ENCODE measurements at places on chromosomes 1 and 21.

DNA sequence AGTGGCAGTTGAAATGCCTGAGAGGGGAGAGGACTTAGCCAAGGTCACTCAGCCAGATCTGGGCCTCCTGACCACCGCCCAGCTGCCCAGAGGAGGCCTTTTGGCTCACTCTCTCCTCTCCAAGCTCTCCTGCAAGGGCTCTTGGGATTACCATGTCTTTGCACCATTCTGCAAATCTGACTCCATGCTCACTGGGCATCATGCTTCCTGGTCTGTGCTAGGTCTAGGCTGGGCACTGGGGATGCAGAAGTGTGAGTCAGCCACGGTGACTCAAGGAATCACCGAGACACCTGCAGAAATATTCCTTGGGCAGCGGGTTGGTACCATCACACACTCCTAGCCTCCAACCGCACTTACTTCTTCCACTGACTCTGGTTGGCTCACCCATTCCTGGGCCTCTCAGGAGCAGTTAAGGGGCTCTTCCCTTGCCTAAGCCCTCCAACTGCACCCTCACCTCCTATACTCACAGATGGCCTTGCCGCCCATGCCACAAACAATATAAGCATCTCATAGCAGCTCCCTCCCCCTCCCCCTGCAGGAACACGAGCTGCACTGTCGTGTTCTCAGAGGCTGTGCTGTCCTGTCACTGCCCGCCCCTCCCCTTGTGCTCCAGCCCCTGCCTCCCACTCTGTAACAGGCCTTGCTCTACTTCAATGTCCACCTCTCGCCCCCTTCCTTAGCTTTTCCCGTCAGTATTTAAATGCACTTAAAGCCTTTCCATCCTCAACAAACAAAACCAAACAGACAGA is 34.8 kb downstream of the CDCP2 start:
- DNase-seq: no peak

- no peak for DNase-seq
Measured at GRCh38 chr1:156336242-156336641, 1.9 kb downstream of the CCT3 start.

DNA sequence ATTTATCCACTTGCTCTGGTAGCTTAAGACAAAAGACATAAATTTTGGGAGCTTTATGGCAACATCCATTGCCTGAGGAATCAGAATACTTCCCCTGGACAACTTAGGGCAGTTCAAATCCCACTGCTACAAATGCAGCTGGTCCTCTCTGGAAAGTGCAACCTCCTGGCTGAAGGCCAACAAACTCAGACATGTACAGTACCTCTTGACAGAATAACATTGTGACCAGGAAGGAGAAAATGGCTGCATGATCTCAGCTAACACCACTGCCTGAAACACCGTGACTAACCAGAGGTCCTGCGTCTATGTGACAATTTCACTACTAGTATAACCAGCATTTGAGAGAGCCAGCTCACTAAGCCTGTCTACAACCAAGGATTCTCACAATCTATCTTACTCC is 218.9 kb downstream of the CRB1 start:
- no peak for DNase-seq

DNA sequence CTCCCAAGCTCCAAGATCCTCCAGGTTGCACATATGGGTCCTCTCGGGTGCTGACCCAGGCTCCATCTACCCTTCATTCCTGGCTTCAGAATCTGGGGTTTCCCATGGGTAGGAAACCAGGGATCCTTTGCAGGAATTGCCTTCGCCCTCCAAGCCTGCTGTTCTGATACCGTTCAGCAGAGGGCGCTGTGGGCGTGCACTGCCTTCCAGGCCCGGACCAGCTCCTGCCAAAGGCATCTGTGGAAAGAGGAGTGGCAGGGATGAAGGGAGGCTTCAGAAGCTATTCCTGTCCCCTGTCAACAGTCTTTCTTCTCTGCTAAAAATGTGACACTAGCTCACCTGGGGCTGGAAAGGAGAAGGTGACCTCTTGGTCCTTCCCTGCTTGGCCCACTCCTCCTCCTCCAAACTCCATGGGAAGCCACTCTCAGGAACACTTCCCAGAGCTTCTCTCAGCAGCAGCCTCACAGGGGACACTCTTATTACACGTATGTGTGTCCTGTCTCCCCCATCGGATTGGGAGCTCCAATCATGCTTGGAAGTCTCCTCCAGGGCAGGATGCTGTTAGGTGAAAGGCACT is 71.2 kb downstream of the VWA5B1 start:
- DNase-seq: no peak

DNA sequence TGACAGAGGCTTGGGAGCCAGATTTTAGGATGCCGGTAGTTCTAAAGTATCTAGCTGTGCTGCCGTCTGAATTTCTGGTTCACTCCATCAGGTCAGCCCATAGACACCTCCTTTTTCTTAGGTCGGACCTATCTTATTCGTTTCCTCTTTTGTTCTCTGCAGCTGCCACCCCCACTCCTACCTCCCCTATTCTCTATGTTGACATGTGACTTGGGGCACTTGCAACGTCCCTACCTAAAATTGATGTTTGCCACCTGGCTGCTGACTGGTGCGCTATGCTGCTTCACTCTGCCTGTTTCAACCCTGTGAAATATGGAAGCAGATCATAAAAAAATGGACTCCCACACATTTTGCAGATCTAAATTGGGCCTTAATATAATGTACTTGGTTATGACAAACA is 55.3 kb downstream of the PBX1 start:
- DNase-seq: no peak

DNA sequence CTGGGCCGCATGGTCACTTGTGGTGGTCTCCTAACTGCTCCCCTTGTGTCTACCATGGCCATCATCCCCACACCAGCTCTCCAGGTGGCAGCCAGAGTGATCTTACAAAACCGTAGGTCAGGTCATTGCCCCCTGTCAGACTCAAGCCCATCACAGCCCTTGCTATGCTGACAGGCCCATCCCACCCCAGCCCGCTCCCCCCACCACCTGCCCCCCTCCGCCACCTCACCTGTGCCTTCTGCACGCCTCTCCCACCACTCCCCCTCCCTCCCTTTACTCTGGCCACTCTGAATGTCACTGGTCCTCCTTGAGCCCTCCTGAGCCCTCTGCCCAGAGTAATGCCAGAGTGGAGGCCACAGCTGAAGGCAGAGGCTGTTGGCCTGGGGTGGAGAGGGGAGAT is 28.5 kb downstream of the TEX35 start:
- DNase-seq: no peak

GRCh38 chr1:12480041-12480440 is 138.0 kb downstream of the DHRS3 start:
- DNase-seq: no peak

DNA sequence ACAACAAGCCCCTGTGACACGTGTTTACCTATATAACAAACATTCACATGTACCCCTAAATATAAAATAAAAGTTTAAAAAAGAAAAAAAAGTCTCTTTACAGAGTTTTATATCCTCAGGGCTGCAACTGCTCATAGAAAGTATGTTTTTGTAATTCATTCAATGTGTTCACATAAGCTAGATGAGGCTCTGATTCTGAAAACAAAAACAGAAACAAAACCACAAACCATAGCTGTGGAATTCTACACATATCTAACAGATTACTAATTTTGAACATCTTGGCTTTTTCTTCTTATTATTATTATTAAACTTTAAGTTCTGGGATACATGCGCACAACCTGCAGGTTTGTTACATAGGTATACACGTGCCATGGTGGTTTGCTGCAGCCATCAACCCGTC is 579.6 kb upstream of the ZRANB2 start:
- no peak for DNase-seq

- DNase-seq: no peak
Measured at GRCh38 chr1:9273177-9273576, 19.5 kb upstream of the SPSB1 start.

DNA sequence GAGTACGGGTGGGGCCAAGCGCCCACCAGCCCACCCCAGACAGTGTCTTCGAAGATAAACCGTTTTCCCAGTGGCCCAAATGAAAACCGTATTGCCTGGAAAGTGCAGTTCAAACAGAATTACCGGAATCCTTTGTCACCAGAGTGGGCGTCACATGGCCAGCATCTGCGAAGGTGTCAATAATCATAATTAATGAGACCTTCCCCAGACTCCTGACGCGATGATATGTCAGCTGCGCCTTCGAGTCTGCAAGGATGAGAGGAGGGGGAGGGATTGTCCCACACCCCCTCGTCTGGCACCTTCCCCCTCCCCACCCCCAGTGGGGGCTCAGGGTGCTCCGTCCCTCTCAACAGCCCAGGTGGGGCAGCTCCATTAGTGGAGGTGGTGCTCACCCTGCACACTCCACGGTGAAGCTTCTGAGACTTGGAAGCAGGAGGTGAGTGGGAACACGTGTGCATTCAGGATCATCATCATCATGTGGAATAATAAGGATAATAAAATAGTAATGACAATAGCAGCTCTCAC is 215.1 kb downstream of the PTPRU start:
- DNase-seq: no peak

- DNase-seq: no peak
Measured at GRCh38 chr1:13996334-13996733, 296.3 kb downstream of the PRDM2 start.

- DNase-seq: no peak
Measured at GRCh38 chr1:173823781-173824314, 625 bp upstream of the DARS2 start.

GRCh38 chr1:57311006-57311405 is 112.9 kb downstream of the DAB1 start:
- no peak for DNase-seq

GRCh38 chr1:97073169-97073568 is 351.6 kb downstream of the PTBP2 start:
- DNase-seq: no peak

- no peak for DNase-seq
Measured at GRCh38 chr1:245715970-245716369, 561.2 kb downstream of the KIF26B start.

- no peak for DNase-seq
Measured at GRCh38 chr1:10920063-10920626, 92.3 kb upstream of the TARDBP start.

- no peak for DNase-seq
Measured at GRCh38 chr1:103790172-103790571, 40.5 kb downstream of the AMY1C start.

DNA sequence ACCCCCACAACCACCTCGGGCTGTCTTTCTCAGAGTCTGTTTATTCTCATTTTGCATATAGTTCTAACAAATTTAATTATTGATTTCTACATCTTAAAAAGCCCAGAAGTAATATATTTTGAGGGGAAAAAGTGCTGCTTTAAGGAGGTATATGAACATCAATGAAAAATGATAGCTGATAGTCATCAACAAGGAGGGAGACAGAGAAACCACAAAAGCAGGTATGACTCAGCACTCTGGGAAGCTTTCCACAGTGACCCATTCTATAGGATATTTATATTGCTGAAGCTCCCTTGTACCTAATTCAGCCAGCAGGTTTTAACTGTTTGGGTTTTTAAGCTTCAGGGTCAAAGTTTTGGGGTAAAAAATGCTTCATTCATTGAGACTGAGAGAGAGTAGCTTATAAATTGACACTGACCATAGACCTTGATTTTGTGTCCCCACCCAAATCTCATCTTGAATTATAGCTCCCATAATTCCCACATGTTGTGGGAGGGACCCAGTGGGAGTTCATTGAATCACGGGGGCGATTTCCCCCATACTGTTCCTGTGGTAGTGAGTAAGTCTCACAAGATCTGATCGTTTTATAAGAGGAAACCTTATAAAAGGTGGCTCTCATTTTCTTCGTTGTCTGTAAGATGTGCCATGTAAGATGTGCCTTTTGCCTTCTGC is 27.4 kb downstream of the VANGL1 start:
- DNase-seq: no peak

DNA sequence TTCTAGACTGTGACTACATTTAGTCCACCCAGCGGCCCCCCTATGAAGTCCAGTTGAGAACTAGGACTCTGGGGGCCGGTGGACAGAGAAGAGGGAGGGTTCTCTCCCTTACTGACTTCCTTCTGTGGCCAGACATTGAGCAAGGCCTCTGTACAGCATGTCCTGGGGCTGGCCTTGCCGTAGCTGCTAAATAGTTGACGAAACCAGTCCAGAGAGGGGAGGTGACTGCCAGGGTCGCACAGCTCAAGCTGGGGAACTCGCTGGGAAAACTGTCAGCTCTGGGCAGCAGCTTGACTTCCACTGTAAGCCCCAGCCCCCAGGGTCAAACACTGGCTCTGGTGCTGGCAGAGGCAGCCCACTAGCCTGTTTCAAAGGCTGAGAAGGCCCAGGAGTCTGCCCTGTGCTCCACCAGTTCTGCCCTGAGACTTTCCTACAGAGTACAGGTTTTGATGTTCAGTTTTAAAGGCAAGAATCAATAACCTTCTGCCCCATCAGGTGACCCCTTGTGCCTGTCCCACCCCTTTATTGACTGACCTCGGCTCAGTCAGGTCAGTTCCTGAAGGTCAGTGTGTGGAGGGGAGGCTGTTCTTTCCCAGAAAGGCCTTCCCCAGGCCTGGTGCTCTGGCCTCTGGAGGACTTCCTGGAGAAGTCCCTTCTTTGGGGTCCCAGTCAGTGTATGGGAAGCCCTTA is 14.1 kb downstream of the PCSK9 start:
- no peak for DNase-seq

- peak; percentile 22 for DNase-seq
Measured at GRCh38 chr1:163730411-163730821, 408.7 kb downstream of the NUF2 start.

- no peak for DNase-seq
Measured at GRCh38 chr1:56229186-56229585, 350.2 kb downstream of the PLPP3 start.

GRCh38 chr1:179101566-179101965 is 19.7 kb downstream of the TOR3A start:
- DNase-seq: no peak

DNA sequence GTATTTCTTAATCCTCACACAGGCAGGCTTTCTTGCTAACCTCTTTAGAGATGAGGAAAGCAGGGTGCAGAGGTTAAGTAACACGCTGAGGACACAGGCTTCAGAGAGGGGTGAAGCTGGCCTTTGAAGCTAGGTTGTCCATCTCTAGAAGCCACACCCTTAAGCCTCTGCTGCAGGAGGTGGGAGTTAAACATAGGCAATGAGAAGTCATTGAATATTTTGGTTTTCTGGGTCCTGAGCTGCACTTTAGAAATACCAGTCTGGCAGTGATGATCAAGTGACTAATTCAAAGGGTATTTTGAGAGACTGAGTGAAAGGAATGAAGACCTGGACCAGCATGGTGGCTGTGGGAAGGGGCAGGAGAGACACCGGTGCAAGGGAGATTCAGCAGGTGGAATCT is 9.9 kb downstream of the KCNJ15 start:
- DNase-seq: no peak

Measured in NCI-H446 treated with DMSO at 0.1 percent for 48 hours (cell line).